ENCODE measurements at places on chromosomes 2 and 18. TPM values are rescaled to one million over a fixed set of nuclear protein-coding genes. Genes with fewer than 3 reads are reported as not detected.

Gene TLX2
- not detected for total RNA-seq

Gene CFC1
- not detected for total RNA-seq

Gene DPYSL5
- total RNA-seq = not detected

Gene AQP12A
- not detected for total RNA-seq

Gene ITPRID2
- 67.2 TPM for total RNA-seq

Gene MREG
- total RNA-seq = 1.1 TPM

Gene SLC30A3
- total RNA-seq = not detected

Gene SLC5A7
- not detected for total RNA-seq

Measured in cardiac atrium fibroblast (primary cell).